T1000 (cell line): ENCODE measurements at places on chromosomes 5 and 9.
A peak's percentile ranks its signal among the peaks of the same experiment; 100 is the strongest.

GRCh38 chr5:14305045-14305444, 161.9 kb downstream of the TRIO start:
- DNase-seq = peak; percentile 36

- no peak for DNase-seq
Observed at GRCh38 chr5:62005551-62005950, 300.5 kb upstream of the KIF2A start.

- DNase-seq = no peak
Observed at GRCh38 chr9:27600256-27600655, 27.0 kb upstream of the C9orf72 start.

DNA sequence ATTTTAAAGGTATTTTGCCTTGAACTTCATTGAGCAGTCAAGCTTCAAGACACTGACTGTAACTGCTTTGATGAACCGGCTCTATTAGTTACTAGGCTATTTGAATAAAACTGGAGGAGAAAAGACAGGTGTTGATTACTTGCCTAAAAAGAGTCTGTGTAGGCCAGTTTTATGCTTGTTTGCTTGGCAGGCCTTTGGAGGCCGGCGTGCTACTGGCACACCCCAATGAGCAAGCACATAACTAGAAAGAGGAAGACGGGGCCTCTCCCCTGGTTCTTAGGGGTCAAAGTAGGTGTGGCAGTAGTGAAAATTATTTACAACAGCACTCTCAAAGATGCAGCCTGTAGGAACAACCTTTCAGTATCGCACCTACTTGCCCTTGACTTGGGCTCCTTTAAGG, 2.1 kb upstream of the ZFR start:
- DNase-seq = no peak

- DNase-seq = no peak
Observed at GRCh38 chr5:89081360-89081759, 198.4 kb upstream of the MEF2C start.

DNA sequence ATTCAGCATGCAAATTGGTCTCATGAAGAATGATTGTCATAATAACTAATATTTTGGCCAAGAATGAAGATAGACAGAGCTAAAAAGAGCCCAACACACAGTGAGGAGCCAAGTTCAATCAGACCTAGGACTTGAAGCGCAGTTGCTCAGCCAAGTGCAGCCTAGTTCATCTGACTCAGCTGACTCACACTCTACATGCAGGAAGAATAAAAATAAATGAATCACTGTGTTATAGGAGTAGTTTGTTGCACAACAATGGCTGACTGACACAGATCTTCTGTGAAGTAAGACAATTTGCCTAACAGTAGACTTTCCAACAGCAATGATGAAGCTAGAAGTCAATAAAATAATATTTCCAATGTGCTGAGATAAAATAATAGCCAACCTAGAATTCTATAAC, 261.5 kb downstream of the CEMIP2 start:
- no peak for DNase-seq

- no peak for DNase-seq
Observed at GRCh38 chr5:64826541-64826940, 57.8 kb downstream of the CWC27 start.

GRCh38 chr5:98794001-98794400, 20.5 kb downstream of the RGMB start:
- no peak for DNase-seq

DNA sequence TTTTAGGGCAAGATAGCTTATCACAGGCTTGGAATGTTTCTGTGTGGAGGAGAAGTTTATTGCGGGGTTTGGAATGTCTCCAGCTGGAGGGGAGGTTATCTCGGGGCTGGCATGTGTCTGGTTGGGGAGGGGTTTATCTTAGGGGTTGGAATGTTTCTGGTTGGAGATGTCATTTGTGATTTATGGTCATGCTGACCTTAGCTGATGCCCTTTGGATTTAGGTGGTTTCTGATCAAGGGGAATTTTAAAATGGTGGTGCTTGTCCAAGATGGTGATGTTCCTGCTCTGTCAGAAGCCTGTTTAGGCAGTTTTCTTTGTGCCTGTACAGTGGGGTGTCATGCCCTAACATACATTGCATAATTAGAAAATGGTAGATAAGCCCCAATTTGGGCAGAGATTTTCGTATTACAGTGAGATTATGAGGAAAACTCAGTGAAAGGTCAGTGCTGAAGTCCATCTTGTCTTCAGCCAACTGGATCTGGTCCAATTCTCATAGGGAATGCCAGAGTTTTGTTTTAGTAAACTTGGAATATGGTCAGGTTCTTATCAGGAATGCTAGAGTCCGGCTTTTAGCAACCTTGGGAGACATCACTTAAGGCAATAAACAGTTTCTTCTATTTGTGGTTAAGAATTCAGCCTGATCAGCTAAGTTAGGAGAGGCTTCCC, 14.3 kb downstream of the CDK20 start:
- DNase-seq = no peak

GRCh38 chr5:38413696-38414095, 142.8 kb downstream of the LIFR start:
- no peak for DNase-seq

DNA sequence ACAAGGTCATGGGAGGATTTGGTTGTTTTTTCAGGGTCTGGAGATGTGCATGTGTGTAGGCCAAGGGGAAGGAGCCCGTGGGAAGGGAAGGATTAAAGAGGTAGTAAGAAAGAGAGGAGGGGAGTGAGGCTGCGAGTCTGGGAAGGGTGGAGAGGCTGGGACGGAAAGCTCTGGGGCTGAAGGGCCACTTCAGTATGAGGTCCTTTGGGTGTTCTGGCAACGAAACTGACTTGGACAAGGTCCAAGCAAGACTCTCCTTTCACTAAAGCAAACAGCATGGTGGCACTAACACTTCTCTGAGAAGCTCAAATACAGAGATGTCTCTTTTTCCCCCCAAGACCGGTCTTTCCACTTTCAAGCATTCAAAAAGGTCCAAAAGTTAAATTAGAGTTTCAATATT, 394.5 kb downstream of the ARHGEF28 start:
- no peak for DNase-seq

DNA sequence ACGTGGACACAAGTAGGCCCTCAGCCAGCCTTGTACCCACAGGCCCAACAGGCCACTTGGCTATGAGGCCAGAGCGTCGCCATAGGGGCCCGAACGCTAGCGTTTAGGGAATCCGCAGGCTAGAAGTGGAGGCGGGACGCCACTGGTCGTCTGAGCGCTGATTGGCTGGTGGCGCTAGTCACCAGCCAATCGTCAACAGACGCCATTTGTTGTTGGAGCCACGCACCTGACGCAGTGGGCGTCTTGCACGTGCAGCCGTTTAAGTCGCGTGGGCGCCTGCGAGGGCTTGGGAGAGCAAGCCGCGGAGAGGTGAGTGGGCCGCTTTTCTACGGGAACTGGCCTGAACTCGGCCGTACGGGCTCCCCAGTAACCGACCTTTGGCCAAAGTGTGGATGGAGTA, at the start of gene DDX4:
TSS of gene DDX4 (plus strand) at position 269 of the 400 bp plus-strand sequence. CDS start 903 bp downstream, outside the sequence.
- DNase-seq = no peak

DNA sequence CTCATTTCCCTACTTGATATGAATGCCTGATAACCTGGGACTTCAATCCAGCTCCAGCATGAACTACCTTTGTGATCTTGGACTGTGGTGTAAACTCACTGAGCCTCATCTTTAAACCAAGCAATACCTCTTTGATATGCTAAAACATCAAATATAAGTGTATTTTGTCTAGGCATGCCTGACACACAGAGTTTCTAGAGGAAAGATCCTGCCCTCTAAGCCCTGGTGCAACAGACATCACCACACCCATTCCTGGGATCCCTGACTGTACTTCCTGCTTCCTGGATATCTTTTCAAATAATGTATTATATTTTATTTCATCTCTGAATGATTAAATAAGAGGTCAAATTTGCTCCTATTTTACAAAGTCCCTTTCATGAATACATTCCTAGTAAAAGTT, 55.8 kb downstream of the ANXA2R start:
- no peak for DNase-seq

DNA sequence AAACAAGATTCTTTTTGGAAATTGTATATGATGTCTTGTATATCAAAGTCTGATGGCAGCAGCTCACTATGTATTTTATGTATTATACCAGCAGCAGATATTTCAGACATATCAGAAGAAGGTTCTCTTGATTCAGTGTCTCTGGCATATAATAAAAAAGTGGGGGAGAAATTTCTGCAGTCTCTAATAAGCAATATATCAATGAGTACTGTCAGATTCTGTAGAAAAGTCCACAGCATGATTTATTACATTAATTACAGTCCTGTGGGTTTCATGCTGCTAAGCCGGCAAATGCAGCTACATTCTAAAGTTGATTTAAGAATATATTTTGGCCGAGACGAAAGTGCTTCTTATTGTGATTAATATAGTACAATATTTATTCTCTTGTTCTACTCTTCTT, 113.1 kb downstream of the KIAA1958 start:
- no peak for DNase-seq

DNA sequence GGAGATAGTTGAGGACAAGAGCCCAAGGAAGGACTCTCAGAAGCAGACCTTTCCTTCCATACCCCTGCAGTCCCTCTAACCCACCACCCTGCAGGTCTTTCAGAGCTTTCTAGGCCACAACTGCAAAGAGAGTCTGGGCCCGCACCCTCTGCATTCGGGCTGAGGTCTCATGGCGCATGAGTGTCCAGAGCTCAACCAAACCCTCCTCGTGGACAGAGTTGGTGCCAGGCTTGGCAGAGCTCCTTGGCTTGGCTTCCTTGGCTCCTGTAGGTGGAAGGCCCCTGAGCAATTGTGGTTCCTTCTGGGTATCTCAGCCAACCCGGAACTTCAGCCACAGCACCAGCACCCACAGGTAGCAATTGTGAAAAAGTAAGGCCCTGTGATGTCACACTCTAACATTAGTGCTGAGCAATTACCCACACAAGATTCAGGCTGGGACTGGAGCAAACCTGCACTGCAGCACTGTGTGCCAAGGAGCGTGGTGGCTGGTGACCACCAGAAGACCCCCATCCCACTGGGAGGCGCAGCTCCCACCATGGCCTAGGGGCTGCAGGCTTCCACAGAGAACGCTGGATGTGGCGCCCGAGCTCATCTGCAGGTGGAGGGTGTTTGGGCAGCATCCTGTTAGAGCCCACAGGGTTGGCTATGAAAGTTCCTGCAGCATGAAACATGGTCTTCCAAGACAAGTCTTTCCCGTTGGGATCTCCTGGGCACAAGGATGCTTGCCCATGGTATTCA, 38.8 kb downstream of the FOXI1 start:
- DNase-seq = no peak

GRCh38 chr9:21728781-21729180, 73.7 kb upstream of the MTAP start:
- no peak for DNase-seq

- no peak for DNase-seq
Observed at GRCh38 chr5:127892467-127893207, 189.4 kb downstream of the CCDC192 start.

- no peak for DNase-seq
Observed at GRCh38 chr5:72228960-72229359, 91.1 kb downstream of the MRPS27 start.

DNA sequence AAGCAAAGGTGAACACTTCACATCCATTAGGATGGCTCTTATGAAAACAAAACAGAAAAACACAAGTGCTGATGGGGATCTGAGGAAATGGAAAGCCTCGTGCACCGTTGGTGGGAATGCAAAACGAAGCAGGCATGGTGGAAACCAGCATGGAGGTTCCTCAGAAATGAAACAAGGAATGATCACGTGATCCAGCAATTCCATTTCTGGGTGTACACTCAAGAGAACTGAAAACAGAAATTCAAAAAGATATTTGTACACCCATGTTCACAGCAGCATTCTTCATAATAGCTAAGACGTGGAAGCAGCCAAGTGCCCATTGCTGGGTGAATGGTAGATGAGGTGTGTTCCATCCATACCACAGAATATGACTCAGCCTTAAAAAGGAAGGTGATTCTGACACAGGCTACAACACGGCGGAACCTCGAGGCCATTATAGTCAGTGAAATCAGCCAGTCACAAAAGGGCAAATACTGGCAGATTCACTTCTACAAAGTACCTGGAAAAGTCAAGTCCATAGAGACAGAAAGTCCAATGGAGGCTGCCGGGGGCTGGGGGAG, 87.2 kb upstream of the RAPGEF1 start:
- no peak for DNase-seq

- no peak for DNase-seq
Observed at GRCh38 chr5:13478831-13479465, 465.5 kb downstream of the DNAH5 start.

DNA sequence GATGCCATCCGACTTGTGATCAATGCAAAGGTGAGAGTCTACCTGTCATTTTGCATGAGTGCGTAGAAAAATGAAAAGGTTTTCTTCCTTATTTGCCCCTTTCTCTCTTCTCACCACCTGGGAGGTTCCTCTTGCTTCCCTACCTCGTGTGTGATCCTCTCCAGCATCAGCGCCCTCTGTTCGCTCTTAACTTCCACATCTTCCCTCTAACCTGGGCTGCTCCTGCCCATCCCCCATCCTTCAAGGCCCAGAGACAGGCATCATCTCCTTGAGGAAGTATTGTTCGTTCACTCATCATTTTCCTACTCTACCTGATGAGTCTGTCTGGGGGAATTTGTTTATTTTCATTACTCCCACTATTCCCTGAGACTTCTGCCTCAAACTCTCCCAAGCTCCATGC, 55.8 kb downstream of the RFK start:
- no peak for DNase-seq

- DNase-seq = no peak
Observed at GRCh38 chr5:102324714-102325113, 28.6 kb upstream of the SLCO4C1 start.

DNA sequence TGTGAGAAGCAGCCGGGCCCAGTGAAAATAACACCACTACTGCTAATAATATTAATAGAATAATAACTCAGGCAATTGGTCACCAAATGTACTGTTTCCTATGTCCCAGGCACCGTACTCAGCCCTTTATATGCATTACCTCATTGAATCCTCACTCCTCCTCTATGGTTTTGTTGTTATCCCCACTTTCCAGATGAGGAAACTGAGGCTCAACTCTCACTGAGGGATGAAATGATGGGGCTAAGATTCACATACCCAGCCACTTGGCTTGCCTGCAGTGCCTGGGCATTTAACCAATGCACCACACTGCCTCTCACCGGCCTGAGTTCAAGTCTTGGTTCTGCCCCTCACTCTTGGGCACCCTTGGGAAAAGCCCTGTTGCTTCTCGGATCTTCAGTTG, 34.1 kb downstream of the WHRN start:
- no peak for DNase-seq

GRCh38 chr5:958701-959571, 49.7 kb upstream of the NKD2 start:
- DNase-seq = no peak

- no peak for DNase-seq
Observed at GRCh38 chr9:3906437-3907213, 380.8 kb upstream of the RFX3 start.

DNA sequence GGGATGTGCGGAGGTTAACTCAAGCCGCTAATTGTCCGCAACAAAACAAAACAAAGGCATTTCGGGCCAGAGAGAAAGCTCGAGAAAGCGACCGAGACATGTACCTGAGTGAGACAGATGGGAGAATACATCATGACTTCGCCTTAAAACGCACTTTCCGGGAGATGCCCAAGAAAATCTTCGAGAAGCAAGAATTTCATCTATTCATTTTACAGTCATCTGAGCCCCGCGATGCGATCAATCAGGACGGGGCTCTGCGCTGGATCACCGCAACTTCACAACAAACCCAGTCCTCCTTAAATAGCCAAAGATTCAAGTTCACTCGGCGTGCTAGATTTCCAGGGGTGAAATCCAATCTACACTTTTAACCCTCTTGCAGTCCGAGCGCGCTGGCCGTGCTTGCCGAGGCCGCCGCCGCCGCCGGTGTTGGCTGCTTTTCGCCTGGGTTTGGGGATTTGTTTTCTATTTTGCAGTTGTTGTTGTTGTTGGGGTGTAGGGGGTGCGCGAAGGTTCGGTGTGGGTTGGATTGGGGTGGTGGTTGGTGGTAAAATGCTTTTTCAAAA, 482 bp downstream of the NFIB start:
- no peak for DNase-seq

GRCh38 chr5:58022055-58022454, 437.8 kb downstream of the PLK2 start:
- DNase-seq = no peak
